ENCODE measurements at places on chromosomes 13 and 19.

DNA sequence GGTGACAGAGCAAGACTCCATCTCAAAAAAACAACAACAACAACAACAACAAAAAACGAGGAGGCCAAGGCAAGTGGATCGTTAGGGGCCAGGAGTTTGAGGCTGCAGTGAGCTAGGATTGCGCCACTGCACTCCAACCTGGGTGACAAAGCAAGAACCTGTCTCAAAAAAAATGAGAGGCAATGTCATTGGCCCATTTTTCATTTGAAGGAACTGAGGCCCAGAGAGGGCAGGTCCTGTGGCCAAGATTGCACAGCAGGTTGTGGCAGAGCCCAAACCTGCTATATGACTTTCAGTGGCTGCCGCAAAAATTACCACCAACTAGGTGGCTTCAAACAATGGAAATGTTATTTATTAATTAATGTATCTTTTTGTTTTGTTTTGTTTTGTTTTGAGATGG is 5.5 kb downstream of the PIK3R2 start:
- no peak for DNase-seq

DNA sequence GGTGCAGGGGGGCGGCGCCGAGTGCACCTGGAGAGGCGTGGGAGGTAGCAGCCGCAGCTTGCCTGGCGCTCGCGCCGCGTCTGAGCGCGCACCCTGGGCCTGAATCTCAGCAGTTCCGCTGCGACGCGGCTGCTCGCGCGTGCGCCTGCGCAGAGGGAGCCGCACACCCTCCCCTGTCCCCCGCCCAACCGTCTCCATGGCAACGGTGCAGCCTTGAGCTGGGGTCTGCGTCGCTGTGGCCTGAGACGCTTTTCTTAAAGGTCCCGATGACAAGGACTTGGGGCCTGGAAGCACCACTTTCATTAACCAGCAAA is at the start of gene PNMA8B:
PNMA8B (minus strand) TSS at position 82 of the 314 bp plus-strand sequence. CDS start 402 bp downstream, outside the sequence.
- DNase-seq: peak; percentile 81

DNA sequence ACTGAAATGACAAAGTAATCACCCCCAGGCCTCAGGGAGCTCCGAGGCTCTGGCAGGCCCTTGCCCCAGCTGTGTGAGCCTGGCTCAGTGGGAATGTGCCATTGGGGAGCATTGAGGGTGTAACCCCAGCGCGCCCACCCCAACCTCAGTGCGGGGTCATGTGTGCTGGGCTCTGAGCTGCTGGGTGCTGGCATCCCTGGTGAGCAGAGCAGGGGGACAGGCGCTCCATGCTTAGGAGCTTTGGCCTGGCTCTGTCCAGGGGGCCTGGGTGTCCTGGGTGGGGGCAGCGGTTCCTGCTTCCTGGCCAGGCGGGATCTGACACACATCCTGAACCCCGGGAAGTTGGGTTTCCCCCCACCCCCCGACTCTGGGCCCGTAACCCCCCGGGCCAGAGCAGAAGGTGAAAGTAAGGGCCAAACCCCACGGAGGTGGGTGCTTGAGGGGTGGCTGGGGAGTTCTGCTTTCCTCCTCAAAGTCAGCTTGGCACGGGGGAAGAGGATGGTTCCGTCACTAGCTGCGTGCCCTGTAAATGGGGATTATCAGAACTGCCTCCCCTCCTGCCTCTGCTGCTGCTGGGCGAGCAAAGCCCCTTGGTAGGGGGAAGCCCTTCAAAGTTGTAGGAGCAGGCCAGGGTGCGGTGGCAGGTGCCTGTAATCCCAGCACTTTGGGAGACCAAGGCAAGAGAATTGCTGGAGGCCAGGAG is 1.7 kb downstream of the LRP3 start:
- no peak for DNase-seq

DNA sequence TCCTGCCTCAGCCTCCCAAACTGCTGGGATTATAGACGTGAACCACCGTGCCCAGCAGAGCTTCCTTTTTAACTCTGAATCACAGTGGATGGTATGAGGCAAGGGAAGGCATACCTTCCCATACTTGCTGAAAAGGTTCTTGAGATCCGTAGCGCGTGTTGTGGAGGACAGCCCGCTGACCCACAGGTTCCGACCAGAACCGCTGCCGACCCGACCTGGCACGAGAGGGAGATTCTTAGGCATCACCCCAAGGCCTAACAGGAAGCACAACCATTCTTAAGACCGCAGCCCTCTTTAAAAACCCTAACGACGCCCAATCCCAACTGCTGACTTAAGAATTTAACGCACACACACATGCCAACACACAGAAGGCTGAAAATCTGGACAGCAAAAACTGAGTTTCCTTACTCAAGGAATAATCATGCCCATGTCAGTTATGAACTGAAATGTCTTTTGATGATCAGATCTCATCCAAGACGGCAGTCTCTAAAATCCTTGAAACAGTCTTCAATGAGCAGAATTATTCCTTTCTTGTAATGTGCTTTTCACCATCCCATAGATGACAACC is 12.6 kb downstream of the SAFB2 start:
- DNase-seq: no peak

GRCh38 chr19:12872941-12873890 is 8.0 kb downstream of the DNASE2 start:
- no peak for DNase-seq

DNA sequence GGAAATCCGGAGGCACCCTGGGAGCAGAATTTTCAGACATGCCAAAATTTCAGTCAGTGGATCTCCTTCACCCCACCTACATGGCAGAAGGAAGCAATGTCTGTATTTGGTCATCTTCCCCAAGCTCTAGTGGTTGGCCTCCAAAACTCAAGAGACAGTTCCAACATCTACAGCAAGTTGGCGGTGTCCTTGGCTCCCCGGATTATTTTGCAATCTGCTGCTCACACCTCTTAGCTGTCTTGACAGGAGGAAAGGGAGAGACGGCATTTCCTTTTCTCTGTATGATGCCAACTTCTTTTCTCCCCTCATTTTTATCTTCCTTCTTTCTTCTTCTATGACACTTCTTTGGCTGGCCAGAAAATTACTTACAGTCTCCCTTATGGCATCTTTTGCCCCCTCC is 159.9 kb downstream of the SUCLA2 start:
- no peak for DNase-seq

DNA sequence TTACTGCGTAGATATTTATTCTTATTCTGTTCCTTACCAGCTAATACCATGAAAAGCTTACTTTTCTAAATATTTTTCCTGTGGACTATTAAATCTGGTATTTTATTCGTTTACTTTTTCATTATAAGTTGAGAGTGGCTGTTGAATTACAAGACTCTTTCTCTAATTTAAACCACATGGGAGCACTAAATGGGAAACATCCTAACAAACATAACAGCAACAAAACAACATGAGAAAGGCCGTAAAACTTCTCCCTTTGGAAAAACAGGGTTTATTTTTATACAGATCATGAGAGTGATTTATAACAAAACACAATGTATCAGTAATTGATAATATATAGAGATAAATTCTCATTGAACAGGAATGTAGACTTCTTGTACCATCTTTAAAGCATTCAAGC is 1592.1 kb downstream of the EFNB2 start:
- DNase-seq: no peak

- no peak for DNase-seq
Measured at GRCh38 chr13:100520936-100521850, 67.4 kb downstream of the GGACT start.

DNA sequence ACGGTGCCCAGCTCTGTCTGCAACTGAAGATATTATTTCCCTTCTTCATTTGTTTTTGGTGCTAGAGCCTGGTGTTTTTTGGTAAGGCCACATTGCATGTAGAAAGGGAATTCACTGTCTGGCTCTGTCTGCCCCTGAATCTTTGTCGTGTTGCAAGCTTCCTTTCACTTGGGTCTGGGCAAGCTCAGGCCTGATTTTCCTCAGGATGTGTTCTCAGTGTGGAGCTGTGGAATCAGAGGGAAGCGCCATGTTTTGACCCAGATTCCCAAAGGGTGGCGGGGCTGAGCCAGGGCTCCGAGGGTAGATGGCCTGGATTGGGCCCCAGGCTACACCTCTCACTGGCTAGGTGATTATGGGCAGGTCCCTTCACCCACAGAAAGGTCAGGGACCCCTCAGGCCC is 8.6 kb downstream of the PRKCSH start:
- DNase-seq: no peak

DNA sequence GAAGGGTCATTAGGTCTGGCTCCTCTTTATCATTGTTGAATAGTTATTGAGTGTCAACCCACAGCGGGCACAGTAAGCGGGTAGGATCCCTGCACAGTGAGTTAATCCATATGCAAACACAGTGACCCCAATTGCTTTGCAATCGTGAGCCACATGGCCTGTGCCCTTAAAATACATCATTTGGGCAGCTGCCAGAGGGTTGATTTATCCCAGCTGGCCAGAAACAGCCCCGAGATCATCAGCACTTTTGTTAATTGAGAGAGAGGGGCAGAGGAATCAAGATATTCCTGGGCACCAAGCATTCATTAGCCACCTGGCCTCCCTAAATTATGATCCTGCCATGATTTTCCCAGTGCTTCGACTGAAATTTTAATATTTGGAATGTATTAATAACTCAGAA is 9.8 kb upstream of the CNMD start:
- DNase-seq: no peak

GRCh38 chr19:33622505-33622808 is 704 bp downstream of the CHST8 start:
- DNase-seq: no peak

DNA sequence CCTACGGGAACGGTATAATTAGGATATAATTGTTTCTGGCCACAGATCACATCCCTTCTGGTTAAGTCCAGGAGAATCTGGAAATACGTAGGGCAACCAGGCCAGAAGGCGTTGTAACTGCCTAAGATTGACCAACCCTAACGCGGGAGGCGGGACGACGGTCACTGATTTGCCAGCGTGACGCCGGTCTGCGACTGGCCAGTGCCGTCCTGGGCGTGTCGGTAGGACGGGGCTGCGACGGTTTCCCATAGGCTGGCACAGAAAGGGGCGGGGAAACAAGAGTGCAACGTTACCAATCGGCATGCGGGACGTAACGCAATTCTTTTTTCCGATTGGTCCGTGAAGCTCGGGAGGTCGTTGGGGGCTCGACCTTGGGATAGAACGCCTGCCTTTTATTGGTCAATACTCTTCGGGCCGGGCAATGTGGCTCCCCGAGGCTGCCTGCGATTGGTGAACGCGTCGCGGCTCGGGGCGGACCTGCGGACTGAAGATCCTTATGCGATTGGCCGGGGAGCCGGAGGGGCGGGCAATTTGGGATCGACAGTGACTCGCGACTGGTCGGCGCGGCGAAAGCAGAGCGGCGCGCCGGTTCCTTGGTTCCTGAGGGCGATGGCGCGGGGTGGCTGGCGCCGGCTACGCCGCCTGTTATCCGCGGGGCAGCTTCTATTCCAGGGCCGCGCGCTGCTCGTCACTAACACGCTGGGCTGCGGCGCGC is at the start of gene MPV17L2:
MPV17L2 (plus strand) TSS at position 546 of the 715 bp plus-strand sequence; CDS start at position 610, 64 bp downstream.
- DNase-seq: peak; percentile 99

- no peak for DNase-seq
Measured at GRCh38 chr19:55113570-55114039, 3.8 kb downstream of the PPP1R12C start.

DNA sequence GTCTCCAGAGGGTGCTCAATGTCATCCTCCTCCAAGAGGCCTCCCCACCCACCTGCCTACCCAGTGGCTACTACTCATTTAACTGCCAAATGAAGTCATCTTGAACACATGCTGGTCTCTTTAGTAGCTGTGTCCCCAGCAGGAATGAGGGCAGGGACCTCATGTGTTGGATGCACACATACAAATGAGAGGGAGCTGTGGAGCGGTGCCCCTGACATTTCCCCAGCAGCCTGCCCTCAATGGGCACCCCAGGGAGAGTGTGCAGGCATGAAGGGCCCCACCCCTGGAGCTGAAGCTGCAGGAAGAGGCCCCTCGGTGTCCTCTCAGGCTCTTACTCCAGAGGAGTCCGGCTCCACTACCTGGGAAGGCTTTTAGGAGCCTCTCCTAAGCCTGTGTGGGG is 1322.7 kb downstream of the UQCRFS1 start:
- no peak for DNase-seq

DNA sequence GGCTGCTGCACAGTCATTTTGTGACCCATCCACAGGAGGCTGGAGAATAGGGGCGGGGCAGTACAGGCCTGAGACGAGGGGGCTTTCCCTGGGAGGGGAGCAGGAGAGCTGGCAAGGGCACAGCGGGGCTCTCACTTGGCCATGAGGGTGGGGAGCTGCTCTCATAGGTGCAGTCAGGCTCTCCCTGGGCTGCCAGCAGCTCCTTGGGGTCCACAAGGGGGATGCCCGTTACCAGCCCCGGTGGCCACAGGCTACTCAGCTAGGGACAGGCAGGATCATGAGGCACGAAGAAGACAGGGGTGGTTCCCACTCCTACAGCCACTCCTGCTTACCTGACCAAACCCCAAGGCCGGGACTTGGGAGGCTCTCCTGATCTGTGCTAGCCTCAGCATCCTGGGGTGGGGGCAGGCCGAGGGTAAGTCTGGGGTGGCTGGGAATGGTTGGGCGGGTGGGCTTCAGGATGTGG is 16.5 kb downstream of the ARHGAP33 start:
- DNase-seq: no peak

DNA sequence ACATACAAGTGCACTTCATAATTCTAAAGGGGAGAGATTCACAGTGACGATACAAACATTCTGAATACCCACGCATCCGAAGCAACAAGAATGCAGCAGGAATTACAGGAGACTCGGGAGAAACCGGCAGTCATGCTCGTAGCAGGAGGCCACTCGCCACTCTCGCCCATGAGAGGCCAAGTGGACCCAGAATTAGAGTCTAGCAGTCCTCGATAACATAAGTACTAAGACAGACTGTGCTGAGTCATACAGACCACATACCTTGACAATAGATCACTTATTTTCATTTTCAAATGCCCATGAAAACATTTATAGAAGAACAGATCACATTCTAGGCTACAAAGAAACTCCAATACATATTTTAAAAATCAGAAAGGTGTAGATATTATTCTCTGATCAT is 299.1 kb upstream of the TSHZ3 start:
- DNase-seq: no peak

- no peak for DNase-seq
Measured at GRCh38 chr13:53042877-53043276, 14.3 kb downstream of the OLFM4 start.

DNA sequence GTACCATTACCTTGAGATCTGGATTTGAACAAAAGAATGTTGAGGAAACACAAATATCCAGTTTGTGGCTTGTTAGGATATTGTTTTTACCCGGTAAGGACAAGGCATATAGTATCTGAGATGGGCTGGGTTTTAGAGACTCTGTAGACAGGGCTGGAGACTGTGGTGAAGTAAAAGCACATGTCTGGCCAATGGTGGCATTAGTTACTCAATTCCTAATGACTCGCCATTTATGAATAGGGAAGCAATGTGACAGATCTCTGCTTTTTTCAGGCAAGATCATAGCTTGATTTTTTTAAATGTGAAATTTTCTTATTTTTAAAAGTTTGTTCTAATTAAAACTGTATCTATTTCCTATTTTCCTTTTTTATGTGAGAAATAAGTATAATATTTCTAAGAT is 371.1 kb upstream of the SPRY2 start:
- DNase-seq: no peak

GRCh38 chr13:41916173-41916954 is 44.5 kb downstream of the VWA8 start:
- no peak for DNase-seq
